Activated naive CD4-positive, alpha-beta T cell treated with anti-CD3 and anti-CD28 coated beads for 36 hours (primary cell): ENCODE measurements at places on chromosomes 7 and 10.

- peak; percentile 33 for DNase-seq
Observed at GRCh38 chr7:910441-910861, 34.1 kb downstream of the GET4 start.

DNA sequence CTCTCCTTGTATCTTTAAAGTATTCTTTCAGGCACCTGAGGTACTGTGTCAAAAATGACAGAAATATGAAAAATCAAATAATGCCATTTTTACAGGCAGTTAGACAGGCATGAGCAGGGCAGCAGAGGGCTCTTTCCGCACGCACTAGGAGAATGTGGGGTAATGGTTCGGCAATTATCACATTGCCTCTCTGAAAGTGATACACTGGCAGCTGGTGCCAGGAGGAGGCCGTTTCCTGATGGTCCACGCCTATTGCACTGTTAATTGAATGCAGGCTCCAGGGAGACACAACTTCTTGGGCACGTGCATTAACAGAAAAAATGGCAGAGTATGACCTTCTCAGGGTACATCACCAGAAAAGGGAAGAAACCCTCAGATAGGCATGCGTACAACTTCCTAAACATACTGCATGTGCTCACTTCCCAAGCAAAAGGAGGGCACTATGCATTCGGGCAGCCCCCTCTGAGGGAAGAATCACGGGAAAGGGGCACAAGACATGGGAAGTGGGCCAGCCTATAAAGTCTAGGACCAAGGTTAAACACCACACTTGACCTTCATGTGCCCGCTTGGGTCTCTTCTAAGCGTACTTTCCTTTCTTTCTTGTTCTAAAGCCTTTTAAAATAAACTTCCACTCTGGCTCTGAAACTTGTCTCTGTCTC lies 161.7 kb downstream of the TNS3 start:
- no peak for DNase-seq

DNA sequence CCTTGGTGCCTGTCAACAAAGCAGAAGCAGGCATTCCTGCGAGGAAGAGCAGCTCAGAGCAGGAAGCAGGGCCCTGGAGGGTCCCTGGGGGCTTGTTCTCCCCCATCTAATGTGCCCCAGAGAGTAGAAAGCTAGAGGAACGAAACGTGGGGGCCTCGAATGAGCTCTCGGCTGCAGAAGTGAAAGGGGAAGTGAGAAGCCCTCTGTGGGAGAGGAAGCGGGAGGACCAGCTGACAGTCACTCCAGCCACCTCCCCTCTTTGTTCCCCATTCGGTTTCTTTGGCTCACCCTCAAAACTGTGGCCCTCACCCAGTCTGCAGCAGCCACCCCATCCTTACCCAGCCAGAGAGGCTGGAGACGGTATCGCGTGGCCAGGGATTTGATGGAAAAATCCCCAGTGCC lies 25.0 kb downstream of the C10orf105 start:
- DNase-seq, result peak; percentile 36

DNA sequence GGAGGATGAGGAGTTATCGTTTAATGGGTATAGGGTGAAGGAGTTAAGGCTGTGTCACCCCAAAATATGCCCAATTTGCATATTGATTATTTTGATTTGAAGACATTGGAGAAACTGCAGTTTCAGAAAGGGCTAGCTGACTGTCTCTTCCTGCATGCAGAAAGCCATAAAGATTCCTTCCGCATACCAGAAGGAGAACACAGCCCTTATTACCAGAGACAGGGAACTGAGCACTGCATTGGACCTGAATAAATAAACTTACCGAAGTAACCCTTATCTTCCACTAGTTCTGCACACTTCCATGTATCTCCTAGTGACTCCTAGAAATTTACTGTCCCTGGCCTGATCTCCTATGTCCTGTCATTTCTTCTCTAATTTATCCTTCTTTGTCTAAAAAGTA lies 821.9 kb upstream of the AUTS2 start:
- no peak for DNase-seq

DNA sequence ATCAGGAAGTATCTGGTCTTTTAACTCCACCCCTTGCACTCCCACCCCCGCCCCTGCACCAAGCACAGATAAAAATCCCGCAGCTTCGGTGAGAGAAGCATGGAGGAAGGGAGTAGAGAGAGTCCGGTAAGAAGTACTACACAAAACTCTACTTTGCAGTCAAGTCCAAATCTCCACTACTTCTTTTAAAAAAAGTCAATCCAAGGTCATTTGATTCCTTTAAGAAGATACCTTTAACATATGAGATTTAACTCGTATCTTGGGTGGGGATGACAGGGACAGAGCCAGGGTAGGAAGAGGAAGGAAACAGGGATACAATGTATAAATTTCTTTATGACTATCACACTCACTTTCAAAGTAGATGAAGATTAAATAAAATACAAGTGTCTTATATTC lies 132.1 kb downstream of the NRBF2 start:
- peak; percentile 60 for DNase-seq

DNA sequence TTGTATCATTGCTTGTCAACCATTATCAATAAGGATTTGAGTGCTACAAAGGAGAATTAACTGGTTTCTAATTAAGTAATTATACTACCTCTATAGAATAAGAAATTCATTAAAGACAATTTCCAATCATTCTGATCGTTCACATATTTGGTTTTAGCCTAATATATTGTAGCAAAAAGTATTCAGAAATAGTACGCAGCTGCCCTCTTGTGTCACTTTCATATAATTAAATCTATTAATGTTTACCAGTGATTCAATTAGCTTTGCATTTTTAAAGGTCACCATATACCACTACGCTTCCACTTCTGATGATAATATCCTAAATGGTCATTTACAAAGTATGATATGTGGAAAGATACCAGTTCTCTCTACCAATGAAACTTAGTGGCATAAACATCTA lies 128.3 kb downstream of the NEBL start:
- no peak for DNase-seq

DNA sequence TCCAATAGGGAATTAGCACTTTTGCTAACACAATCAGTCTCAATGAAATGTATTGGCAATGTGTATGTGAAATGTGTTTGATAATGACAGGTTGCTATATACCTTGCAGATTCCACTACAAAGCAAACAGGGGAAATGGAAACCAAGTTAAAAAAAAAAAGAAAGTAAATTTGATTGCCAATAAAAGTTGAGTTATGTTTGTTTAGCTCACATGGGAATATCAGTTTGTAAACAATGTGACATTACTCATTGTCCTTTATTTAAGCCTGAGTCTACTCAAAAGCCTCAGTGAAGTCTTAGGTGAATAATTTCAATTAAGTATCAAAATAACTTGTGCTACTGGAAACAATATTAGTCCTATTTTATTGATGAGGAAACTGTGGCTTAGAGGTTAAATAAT lies 285.2 kb downstream of the CACNA2D1 start:
- no peak for DNase-seq
